ENCODE measurements at places on chromosomes 11 and 22.

- DNase-seq, result peak; percentile 20
These were observed 6.5 kb downstream of the OR4D6 start for GRCh38 chr11:59463190-59463641.

GRCh38 chr11:48307760-48308386 lies 1.9 kb downstream of the OR4S1 start:
- DNase-seq, result peak; percentile 56

GRCh38 chr11:93843906-93844305 lies 6.5 kb downstream of the VSTM5 start:
- no peak for DNase-seq

DNA sequence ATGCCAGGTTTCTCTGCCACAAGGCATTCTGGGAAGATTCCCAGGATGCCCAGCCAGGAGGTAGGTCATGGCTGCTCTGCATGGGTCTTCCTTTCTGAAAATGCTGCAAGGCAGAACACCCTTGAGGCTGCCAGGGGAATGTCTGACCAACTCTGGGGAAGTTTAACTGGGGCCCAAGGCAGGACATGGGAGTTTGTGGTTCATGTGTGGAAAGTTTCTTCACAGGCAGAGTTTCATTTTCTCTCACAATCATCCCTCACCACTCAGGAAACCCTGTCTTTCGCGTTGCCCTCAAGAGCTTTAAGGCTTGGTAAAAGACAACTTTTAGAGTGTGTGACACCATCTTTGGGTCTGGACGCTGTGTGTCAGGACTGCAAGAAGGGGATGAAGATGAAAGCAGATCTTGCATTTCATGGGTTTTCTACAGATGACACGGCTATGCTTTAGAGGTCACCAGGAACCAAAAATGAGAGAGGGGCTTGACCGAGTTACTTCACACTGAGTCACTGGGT lies 133.5 kb downstream of the CD44 start:
- no peak for DNase-seq

- no peak for DNase-seq
These were observed 14.3 kb upstream of the FGF19 start for GRCh38 chr11:69718147-69718546.

GRCh38 chr11:113435190-113435968 lies 39.8 kb downstream of the DRD2 start:
- no peak for DNase-seq

DNA sequence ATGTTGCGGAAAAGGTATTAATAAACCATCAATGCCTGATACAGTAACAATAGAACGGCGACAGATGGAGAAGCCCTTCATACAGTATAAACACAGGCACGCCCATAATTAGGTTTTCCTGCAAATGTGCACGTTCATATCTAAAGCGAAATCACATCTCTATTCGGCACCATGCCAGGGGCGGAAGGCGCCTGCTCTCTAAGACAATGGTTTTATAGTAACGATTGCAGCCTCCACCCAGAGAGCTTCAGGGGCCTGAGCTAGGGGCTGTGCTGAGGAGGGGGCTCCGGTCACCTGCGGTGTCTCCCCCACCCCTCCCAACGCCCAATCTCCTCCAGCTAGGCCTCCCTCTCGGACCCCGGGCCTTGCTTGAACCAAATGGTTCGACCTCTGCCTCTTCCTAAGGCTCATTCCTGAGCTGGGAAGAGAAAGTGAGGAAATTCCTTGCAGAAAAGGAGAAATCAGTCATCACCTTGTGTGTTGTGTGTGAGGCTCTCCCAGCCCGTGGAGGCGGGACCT lies 9.6 kb downstream of the KRTAP5-5 start:
- no peak for DNase-seq

DNA sequence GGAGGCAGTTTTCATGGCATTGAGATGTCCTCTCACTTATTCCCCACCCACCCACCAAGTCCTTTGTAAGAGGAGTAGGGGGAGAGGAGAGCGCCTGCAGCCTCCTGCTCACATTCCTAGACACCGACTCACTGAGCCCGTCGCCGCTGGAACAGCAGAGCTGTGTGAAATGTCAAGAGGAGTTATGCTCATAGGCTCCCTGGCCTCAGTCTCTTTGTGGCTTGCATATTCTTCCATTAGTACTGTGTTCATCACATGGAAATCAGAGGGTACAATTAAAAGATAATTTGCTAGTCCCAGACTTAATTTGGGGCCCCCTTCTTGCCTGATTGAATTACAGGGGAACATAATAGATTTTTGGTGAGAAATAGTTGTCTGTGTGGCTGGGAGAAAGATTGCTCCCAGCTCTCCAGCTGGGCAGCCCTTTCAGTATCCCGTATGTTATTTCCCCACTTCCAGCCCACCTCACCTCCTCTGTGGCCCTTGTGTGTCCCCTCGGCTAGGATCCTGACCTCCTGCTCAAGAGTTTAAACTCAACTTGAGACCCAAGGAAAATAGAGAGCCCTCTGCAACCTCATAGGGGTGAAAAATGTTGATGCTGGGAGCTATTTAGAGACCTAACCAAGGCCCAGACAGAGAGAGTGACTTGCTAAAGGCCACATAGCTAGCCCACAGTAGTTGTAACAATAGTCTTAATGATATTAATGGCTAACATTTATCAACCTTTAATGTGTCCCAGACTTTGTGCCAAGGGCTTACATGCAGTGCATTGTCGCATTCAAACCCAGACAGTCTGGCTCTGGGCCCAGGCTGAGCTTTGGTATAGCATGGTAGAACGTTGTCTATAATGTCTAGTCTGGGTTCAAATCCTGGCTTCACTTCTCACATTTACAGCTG lies 32.2 kb downstream of the LIMK2 start:
- peak; percentile 85 for DNase-seq

GRCh38 chr11:57370251-57370650 lies 10.7 kb downstream of the PRG3 start:
- DNase-seq, result peak; percentile 61

DNA sequence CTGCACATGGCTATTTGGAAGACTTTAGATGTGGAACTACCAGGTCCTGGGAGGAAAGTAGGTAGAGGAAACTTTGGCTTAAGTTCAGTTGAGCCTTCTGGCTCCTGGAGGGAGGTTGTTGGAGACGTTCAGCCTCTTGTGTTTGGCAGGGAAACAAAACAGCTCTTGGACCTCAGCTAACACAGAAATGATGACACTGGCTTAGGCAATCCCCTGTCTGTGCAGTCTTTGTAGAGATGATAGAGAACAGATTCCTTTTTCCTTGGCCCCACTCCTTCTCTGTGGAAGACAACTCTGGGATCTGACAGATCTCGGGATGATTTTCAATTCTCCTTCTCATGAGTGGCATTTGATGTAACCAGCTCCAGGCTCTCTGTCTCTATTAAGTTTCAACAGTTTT lies 428.5 kb downstream of the TMEM135 start:
- DNase-seq, result peak; percentile 51

GRCh38 chr11:32991898-32992297 lies 23.8 kb upstream of the DEPDC7 start:
- no peak for DNase-seq

- DNase-seq, result no peak
These were observed at the start of gene SLC29A2 for GRCh38 chr11:66371627-66372415. TSS of gene SLC29A2 (minus strand) at chr11:66371760. CDS start at chr11:66371591, 169 bp downstream.

- DNase-seq, result peak; percentile 89
These were observed 61.4 kb upstream of the BMAL1 start for GRCh38 chr11:13216019-13216710.

DNA sequence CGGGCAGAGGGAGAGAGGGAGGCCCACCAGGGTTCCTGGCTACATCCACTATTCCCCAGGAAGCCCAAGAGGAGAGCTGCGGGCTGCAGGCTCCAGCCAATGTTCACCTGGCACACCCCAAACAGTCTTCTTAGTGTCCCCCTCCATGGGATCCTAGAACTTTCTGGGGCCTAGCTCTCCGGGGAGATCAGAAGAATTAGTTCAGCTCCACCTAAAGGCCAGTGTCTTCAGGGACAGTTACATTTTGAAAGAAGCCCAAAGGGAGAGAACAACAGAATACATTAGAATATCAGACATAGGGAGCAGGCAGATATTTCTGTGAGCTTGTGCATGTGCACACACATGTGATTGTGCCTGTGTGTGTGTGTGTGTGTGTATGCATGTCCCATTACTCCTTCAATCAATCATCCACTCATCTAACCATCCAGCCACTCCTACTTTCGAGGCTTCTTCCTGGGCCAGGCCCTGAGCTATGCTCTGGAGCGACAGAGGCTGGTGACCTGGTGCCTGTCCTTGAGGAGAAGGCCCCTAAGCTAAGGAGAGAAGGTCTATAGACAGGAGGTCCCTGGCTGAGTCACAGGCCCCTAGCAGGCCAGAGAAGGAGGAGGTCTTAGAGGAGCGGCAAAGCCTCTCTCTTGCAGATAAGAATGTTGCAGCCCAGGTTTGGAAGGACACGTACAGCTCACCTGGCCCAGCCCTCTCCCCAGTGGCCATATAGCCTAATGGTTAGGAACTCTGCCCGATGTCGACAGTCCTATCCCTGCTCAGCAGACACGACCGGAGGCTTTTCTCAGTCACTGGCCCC lies 165.5 kb downstream of the DSCAML1 start:
- DNase-seq, result no peak

GRCh38 chr11:65363770-65364169 lies 9.2 kb downstream of the TIGD3 start:
- no peak for DNase-seq

DNA sequence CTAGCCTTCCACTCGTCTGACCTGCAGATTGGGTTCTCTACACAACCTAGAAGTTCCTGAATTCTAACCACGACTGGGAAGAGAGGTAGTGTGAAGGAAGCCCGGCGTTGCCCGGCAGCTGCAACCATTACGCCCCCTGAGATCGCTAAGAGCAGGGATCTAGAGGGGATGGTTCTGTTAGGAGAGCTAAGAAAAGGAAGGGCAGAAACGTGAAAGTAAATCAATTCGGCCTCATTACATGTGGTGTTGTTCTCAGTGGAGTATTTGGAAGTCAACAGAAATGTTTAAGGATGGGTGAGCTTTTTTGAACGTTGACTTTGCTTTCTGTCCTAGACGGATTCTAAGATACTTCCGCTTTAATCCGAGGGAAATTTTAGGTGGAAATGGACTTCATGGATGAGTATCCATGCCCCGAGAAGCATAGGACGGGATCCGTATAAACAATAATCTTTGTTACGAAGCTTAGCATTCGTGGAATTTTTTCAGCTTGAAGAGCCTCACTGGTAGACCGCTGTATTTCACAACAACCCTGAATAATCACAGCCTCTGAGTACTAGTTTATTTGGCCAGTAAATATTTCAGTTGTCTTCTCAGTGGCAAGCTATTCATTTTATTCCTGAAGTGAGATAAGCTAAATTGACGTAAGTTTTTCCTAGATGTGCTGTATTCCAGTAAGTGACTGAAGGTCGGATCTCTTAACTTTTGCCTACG lies 629 bp downstream of the ATP5MG start:
- DNase-seq, result peak; percentile 87

- DNase-seq, result no peak
These were observed 194 bp downstream of the SF1 start for GRCh38 chr11:64778223-64778472.

GRCh38 chr11:1598816-1599215 lies 722 bp upstream of the KRTAP5-2 start:
- no peak for DNase-seq

DNA sequence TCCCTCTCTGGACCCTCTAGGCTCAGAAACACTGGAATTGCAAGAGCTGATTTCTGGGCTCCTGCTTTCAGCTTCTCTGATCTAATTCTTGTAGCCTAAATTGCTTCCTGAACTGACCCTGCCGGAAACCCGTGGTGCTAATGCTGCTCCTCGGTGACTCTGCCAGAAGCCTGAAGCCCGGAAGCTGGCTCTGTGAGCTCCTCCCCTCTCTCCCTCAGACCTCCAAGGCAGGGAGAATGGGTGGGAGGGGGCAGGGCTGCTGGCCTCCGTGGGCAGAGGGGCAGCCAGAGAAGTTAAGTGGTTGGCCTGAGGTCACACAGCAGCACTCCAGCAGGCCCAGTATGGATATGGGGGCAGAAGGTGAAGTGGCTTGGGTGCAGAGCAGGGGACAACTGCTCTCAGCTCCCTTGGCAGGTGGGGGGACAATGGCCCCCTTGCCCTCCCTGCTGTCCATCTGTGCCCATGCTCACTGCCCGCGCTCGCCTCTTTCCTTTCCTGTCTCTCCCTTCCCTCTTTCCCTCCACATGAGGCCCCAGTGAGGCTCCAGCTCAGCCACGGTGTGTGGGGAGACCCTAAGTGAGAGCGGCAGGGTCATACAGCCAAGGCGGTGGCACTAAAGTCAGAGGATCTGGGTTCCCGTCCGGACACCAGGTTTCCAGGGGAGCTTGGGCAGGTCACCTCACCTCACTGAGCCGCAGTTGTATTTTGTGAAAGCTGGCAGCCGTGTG lies 16.2 kb downstream of the CAPN5 start:
- DNase-seq, result peak; percentile 60

DNA sequence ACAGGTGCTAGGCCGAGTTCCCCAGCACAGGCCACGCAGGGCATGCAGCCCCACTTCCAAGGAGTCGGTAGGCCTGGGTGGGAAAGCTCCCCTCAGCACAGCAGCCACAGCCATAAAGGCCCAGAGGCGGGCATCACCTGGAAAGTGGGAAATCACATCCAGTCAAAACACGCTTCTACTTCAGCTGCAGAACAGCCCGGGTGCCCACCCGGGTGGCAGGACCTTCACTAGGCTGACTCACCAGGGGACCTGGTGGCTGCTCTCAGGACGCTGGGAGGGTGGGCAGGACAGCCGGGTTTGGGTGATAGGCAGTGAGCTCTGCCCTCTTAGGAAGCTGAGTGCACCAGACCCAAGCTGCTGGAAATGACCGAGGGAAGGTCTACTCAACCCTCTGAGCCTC lies 7.3 kb downstream of the KIAA0930 start:
- no peak for DNase-seq

DNA sequence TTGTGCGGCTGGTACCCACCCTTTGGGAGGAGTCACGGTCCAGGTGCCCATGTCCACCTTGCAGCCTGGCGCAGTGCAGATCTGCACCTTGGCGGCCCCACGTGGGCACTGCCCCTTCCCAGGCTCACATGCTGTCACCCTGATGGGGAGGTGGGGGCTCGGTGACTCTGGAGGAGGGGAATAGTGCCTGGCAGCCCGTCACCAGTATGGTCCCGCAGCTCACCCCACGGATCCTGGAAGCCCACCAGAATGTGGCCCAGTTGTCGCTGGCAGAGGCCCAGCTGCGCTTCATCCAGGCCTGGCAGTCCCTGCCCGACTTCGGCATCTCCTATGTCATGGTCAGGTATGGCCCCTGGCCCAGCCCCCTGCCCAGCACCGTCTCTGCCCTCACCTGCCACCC lies 5.2 kb downstream of the TRPT1 start:
- no peak for DNase-seq

GRCh38 chr11:69863544-69864200 lies 44.5 kb upstream of the FGF3 start:
- DNase-seq, result no peak
